ENCODE measurements at places on chromosomes 2 and 18.

GRCh38 chr2:239719791-239720360 lies 305.3 kb downstream of the NDUFA10 start:
- no peak for DNase-seq

DNA sequence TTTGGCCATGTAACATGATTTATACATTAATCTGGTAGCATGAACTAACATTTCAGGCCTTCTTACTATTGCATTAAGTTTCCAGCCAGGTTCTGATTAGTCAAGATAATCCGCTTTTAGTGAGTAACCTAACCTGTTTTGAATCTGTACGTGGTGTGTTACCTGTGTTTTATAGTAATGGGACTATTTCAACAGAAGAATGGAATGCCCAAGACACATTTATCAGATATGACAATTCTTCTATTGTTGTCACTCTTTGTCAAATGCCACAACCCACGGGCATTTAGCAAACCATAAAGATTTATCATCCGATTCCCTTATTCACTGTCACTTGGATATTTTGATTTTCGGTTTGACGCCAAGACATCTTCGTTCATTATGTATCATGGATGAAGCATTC lies 117.9 kb downstream of the ETAA1 start:
- no peak for DNase-seq

DNA sequence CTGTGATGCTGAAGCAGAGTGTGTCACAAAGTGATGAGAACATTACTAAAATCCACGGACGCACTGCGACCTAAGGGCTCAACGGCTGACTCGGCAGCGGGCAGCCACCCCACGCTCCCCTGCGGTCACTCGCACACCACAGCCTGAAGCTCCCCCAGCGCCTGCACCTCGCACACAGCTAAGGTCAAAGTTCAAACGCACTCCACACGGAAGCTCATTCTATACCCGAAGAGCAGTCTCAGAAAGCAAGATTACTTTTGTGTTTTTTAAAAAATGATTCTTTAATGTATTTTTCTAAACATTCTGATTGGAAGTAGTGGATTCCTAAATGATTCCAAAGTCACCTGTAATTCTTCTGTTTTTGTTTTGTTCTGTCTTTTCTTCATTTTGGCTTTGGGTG lies 21.7 kb downstream of the ASPRV1 start:
- DNase-seq, result no peak

DNA sequence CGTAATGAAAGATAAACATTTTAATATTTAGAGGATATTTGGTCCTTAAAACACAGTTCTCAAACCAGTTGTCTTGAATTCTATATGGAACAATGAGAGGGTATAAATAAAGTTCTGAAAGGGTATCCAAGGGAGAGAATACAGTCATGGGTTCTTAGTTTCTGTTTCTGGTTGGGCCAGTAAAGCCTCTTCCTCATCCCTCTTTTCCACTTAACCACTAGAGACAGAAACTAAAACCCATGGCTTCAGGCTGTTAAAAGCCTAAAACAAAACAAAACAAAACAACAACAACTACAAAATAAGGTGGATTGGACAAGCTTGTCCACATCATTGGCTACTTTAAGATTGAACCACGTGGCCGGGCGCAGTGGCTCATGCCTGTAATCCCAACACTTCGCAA lies 18.8 kb downstream of the COQ10B start:
- DNase-seq, result no peak

GRCh38 chr2:69535817-69536241 lies 98.6 kb upstream of the NFU1 start:
- DNase-seq, result no peak

GRCh38 chr2:120526047-120526562 lies 180.2 kb downstream of the INHBB start:
- no peak for DNase-seq

- DNase-seq, result no peak
Measured at GRCh38 chr2:220586980-220587530, 959.6 kb downstream of the SLC4A3 start.

DNA sequence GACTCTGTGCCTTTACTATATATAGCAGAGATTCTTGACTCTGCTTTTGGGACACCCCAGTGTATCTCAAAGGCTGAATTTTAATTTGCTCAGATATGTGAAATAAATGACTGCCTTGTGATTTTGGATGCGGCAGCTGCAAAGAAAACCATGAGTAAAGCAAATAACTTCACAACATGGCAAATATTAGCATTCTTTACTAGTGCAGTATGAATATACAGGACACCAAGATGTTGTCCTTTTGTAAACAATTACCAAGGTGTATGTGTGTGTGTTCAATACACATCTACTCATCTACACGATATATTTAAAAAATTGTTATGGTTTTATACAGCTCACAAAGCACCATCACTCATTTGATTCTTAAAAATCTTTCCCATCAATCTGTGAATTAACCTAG lies 70.6 kb upstream of the TCF4 start:
- DNase-seq, result no peak

GRCh38 chr2:159551806-159552205 lies 64.5 kb downstream of the BAZ2B start:
- DNase-seq, result no peak

- no peak for DNase-seq
Measured at GRCh38 chr2:190110131-190110530, 47.6 kb upstream of the MSTN start.

- DNase-seq, result no peak
Measured at GRCh38 chr18:27785815-27786471, 391.0 kb downstream of the CDH2 start.

- DNase-seq, result no peak
Measured at GRCh38 chr18:13620818-13621445, 105.4 kb downstream of the FAM210A start.

GRCh38 chr2:71605173-71605641 lies 151.8 kb downstream of the DYSF start:
- no peak for DNase-seq

GRCh38 chr2:31515586-31515985 lies 65.2 kb downstream of the SRD5A2 start:
- no peak for DNase-seq

GRCh38 chr2:54669677-54670484 lies 53.6 kb upstream of the EML6 start:
- DNase-seq, result no peak

DNA sequence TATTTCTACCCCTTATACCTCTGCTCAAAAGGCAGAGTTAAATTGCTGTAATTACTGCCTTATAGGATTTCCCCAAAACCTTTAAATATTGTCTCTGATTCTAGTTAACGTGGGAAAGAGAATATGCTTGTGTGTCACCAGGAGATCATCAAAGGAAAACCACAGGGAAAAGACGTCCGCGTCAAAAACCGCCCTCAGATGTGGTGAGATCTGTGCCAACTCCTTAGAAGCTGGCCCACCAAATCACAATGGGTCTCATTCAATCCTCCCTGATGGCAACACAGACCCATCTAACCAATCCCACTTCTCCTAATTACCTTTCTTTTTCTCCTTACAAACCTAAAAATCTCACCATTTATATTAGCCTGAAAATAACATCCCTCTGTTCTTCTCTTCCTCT lies 25.4 kb downstream of the VPS54 start:
- DNase-seq, result no peak

- DNase-seq, result no peak
Measured at GRCh38 chr2:27407798-27408491, 1.4 kb downstream of the PPM1G start.

- no peak for DNase-seq
Measured at GRCh38 chr2:175523001-175523400, 341.5 kb upstream of the ATP5MC3 start.

GRCh38 chr2:107025291-107025857 lies 139.4 kb upstream of the ST6GAL2 start:
- no peak for DNase-seq

DNA sequence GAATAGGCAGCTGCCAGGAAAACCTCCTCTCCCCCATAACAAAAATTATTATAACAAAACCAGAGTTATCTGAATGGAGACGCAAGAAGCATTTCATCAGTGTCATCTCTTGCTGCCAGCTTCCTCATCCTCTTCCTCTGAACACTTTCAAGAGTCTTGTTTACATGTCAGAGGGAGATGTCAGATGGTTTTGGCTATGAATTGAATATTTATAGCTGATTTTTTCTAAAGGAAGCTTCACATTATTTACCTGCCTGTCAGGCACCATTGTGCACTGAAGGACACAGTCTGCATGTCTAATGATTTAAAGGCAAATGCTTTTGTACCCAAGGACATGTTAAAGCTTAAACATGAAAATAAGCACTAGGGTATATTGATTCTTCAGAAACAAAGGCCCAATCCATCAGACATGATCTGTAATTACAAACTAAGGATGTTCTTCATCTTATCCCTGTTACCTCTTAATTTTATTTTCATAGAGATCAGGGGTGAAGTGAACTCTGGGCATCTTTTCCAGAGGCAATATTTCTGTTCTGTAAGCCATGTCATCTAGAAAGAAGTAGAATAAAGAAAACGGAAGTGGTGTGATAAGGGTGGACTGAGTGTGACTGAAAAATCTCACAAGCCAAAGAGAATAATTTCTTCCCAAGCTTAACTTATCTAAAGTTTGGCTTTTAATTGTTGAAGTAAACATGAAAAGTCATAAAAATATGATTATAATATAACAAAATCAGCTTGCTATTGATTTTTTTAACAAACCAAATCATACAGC lies 168.7 kb downstream of the ANKRD44 start:
- no peak for DNase-seq

- DNase-seq, result no peak
Measured at GRCh38 chr18:72436401-72436800, 107.7 kb downstream of the CBLN2 start.

DNA sequence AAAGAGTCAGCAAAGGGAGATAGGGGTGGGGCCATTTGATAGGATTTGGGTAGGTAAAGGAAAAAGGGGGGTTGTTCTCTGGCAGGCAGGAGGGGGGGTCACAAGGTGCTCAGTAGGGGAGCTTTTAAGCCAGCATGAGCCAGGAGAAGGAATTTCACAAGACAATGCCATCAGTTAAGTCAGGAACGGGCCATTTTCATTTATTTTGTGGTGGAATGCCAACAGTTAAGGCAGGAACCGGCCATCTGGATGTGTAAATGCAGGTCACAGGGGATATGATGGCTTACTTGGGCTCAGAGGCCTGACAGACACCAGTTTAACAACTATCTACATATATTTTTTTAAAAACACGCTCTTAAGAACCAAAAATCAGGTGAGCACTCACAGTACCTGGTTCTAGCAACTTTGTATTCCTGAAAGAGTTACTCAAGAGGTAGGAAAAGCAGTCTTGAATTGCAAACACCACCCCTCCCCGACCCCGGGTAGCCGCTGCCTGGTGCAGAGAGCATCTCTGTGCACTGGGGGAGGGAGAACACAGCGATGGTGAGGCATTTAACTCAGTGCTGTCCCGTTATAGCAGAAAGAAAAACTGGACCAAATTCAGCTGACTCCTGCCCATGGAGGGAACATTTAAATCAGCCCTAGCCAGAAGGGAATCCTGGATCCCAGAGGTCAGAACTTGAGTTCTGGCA lies 414.5 kb upstream of the KLHL29 start:
- DNase-seq, result no peak

GRCh38 chr2:190682168-190682567 lies 33.3 kb downstream of the NAB1 start:
- DNase-seq, result no peak
